ENCODE measurements at places on chromosomes 1 and 21.
A peak's percentile ranks its signal among the peaks of the same experiment; 100 is the strongest.

- DNase-seq = no peak
Measured at GRCh38 chr1:218164930-218165700, 120.0 kb upstream of the RRP15 start.

DNA sequence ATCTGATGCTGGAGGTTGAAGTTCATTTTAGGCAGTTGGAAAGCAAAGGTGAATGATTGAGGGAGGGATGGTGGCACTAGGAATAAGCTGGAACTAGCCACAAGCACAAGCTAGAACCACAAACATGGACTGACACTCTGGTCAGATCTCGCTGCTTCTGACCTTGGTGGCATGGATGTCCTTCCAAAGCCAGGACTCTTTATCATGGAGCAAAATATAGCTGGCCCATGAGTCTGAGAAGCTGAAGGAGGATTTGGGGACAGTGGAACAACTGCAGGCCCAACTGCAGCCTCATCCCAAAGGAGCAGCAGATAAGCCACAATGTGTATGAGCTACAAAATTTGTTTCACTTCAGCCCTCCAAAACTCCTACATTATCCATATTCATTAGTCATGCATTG lies 35.5 kb downstream of the SRSF11 start:
- DNase-seq = no peak

- no peak for DNase-seq
Measured at GRCh38 chr1:20115479-20115878, 3.9 kb downstream of the PLA2G2D start.

DNA sequence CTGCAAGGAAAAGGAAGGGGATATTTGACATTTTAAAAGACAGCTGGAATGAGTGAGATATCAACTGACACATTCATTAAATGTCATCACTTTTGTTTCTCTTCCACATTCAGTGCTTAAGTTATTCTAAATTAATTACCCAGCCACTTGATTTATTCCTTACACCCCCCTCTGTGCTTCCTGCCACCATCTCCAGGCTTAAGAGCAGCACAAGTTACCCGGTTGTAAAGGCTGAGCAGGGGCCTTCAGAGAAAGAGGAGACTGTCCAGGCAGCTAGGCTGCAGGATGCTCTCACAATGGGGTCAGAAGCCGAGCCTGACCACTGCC lies 71.4 kb downstream of the SYT6 start:
- no peak for DNase-seq

GRCh38 chr1:207867136-207868109 lies 43.5 kb downstream of the CD34 start:
- DNase-seq = peak; percentile 73

DNA sequence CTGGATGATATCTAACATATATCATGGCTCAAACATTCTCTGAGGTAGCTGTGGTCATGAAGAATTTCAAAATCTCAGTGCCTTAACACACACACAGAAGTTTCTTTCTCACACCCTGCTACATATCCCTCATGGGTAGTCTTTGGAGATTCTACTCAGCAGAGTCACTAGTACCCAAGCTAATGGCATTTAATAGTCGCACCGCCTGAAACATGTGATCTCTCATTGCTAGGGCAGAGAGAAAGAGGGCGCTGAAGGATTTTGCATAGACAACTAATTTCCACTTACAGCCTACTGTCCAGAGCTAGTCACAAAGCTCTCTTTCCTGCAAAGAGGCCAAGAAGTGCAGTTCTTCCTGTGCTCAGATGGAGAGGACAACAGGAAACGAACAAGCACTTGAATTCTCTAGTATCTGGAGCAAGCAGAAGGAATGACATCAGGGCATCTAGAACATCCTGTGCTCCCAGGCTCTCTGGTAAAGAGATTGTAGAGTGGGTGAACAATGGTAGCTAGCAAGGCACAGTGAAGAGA lies 183.4 kb upstream of the PTBP2 start:
- no peak for DNase-seq

GRCh38 chr21:43605320-43606215 lies 53.7 kb downstream of the HSF2BP start:
- no peak for DNase-seq

GRCh38 chr1:7941437-7941793 lies 776 bp upstream of the TNFRSF9 start:
- peak; percentile 33 for DNase-seq

GRCh38 chr1:45246760-45247159 lies 40.4 kb upstream of the ZSWIM5 start:
- no peak for DNase-seq

DNA sequence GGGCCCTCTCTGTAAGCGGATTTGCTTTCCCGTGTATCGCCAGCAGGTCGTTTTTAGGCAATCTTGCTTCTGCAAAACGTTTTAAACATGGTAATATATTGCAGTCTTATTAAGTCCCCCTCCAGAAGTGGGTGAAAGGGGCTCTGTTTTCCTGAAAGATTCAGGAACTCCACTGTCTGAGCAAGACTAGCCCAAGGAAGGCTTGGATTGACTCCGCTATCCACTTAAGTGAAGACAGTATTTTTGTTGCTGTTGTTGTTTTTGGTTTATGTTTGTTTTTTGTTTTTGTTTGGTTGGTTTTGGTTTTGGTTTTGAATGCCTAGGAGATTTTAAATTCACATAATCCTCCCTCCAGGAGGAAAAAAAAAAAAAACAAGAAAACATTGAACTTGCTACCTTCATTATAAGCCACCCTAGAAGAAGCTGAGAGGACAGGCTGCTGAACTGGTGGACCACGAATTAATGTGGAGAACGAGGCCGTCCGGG lies 29.1 kb upstream of the NFIA start:
- DNase-seq = no peak

DNA sequence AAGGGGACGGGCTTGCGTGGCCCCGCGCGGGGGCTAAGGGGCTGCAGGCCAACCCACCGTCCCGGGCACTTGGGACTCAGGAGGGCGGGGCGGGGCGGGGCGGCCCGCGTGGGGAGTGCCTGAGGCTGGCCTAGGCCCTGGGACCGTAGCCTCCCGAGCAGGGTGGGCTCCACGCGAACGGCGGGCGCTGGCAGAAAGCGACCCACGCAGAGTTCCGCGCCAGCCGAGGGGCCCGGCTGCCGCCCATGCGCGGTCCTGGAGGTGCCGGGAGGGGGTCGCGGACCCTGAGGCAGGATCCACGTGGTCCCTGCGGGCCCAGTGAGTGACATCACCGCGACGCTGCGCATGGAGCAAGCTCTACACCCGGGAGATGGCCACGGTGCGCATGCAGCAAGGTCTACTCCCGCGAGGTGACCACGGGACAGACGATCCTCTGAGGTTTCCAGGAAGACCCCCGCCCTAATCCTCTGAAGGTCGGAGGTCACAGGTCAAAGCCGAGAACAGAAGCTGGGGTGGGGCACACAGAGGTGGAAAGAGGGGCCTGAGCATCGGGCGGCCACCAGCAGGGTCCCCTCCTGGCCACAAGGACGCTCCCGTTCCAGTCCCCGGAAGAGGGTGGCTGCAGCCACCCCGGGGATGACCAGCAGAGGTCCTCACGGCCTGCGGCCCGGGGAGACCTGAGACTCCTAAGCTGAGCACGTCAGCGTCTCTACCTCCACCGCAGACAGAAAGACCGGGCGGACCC lies 13.5 kb upstream of the SLC19A1 start:
- peak; percentile 80 for DNase-seq

GRCh38 chr1:33292726-33293340 lies 28.1 kb downstream of the A3GALT2 start:
- DNase-seq = peak; percentile 42

DNA sequence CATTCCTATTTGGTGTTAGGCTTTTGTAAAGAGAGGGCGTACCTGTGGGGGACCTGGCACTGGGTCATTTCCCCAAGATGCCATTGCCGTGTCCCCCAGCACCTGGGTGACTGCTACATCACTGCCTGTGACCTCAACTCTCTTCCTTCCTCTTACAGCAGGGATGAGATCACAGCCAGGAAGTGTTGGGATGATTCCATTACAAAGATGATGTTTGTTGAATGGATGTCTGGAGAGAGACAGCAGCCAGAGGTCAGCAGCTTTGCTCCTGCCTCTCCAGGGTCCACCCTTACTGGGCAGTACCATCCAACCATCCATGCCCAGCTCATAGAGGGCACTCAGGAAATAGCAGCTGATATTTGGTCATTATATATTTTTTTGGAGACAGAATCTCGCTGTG lies 35.1 kb downstream of the TMEM51 start:
- peak; percentile 28 for DNase-seq

- no peak for DNase-seq
Measured at GRCh38 chr1:60589046-60589748, 493.2 kb upstream of the NFIA start.

DNA sequence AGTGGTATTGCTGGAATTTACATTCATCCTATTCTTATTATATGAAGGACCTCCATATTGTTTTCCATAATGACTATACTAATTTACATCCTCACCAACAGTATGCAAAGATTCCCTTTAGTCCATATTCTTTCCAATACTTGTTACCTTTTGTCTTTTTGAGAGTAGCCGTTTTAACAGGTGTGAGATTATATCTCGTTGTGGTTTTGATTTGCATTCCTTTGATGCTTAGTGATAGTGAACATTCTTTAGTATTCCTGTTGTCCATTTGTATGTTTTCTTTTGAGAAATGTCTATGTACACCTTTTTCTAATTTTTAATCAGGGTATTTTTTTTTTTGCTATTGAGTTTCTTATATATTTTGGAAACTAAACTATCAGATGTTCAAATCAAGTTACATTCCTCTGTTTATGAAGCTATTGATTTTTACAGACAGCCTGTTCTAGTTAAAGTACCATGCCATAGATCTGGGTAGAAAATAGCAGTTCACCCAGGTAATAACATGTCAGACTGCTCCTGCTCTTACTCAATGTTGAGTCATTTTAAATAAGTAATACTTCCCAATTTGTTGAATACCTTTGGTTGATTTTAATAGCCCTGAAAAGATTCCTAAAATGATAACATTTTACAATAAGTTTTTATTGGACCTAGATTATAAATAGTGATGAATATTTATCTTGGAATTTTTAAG lies 1108.7 kb downstream of the NCAM2 start:
- no peak for DNase-seq

DNA sequence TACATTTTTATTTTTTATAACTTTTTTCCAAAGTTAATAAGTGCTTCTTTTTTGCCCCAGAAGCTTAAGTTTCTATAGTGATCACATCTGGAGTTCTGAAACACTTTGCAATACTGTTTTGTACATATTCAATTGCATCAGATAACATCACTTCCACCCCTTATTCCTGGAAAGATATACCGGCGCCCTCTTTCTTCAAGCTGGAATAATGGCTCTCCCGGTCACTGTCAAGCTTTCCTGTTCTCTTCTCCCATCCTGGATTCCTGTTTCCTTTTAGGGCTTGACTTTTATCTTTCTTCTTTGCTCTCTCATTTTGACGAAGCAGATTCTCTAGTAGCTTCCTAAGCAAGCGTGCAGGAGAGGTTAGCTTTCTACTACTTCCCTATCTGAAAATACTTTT lies 1866.8 kb downstream of the MRPL39 start:
- no peak for DNase-seq

DNA sequence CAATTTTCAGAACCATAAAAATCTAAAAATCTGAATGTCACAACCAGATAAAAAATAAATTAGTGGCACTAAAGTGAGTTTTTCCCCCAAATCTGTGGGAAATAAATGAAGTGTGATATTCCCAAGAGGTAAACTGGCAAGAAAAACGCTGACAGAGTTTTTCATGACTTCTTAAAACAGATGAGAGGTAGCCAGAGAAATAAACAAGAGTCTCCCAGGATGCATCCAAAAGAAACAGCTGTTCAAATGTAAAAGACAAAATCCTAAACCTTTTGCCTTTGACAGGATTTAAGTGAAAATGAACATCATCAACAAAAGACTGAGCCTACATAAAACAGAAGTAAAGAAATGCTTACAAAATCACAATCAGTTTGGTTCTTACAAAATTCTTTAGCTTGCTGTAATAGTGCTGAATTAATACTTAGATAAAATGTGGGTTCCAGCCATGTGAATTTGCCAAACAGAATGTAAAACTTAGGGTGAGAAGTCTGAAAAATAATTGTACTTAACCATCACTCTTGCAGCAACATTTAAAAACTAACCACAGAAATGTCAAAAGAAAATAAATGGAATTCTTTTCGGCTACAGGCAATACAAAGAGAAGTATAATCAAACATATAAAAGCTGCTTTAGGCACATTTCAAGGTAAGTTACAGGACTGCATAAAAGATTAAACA lies 133.6 kb downstream of the EIF4G3 start:
- DNase-seq = no peak

GRCh38 chr1:184827600-184828368 lies 73.1 kb upstream of the EDEM3 start:
- DNase-seq = no peak

GRCh38 chr1:68229650-68230483 lies 2.5 kb downstream of the WLS start:
- DNase-seq = no peak

GRCh38 chr21:45208627-45208951 lies 79.1 kb downstream of the POFUT2 start:
- no peak for DNase-seq

DNA sequence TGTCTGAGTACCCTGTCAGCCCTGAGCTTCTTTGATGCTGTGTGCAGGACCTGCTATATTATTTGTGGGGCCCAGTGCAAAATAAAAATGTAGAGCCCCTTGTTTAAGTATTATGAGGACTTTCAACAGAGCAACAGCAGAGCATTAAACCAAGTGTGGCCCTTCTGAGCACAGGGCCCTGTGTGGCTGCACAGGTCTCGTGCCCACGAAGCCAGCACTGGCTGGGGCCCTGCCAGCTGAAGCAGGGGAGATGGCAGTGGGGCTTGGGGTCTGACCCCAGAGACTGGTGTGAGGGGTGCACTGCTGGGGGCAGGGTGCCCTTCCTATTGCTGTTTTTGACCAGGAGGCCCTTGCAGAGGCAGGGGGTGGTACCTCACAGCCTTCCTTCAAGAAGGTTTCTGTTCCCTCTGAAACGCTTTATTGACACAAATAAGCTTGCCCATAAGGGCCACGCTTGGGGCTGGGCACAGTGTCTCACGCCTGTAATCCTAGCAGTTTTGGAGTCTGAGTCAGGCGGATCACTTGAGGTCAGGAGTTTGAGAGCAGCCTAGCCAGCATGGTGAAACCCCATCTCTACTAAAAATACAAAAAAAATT lies 2.2 kb upstream of the SEMA4A start:
- DNase-seq = no peak

GRCh38 chr1:64228167-64228957 lies 24.9 kb downstream of the UBE2U start:
- DNase-seq = no peak

- no peak for DNase-seq
Measured at GRCh38 chr1:104156738-104157137, 407.0 kb downstream of the AMY1C start.

GRCh38 chr1:55232448-55233144 lies 17.4 kb upstream of the USP24 start:
- DNase-seq = no peak

DNA sequence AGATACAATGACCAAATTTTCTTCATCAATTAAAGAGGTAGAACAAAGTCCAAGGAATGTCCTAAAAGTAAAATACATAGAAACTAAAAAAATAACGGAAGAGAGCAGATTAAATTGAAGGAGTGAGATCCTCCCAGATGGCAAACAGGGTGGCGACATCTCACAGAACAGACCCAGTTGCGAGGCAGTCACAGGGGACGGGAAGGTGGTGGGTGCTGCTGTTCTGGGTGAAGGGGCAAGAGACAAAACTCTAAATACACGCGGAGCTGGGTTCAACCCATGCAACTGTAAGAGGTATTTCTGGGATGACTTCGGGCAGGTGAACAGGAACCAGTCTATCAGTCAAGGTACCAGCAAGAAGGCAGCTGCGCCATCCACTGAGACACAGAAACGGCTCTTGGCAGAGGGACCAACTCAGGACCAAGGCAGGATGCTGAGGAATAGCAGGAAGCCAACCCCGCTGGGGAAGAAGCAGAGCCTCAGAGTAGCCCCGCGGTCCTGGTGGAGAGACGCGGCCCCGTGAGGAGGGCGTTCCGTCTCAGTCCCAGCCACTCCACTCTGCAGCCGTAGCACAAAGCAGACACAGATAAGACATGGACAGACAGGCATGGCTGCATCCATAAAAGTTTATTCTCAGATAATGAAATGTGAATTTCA lies 32.2 kb downstream of the WDR4 start:
- DNase-seq = peak; percentile 58

Data from activated effector memory CD4-positive, alpha-beta T cell treated with anti-CD3 and anti-CD28 coated beads, Interleukin-2, amount 50 U/mL, for 16 hours (primary cell).